IMR-90 (cell line): ENCODE measurements at places on chromosomes 3 and 15. TPM values are rescaled to one million over a fixed set of nuclear protein-coding genes. Genes with fewer than 3 reads are reported as not detected.
A peak's percentile ranks its signal among the peaks of the same experiment; 100 is the strongest.

DNA sequence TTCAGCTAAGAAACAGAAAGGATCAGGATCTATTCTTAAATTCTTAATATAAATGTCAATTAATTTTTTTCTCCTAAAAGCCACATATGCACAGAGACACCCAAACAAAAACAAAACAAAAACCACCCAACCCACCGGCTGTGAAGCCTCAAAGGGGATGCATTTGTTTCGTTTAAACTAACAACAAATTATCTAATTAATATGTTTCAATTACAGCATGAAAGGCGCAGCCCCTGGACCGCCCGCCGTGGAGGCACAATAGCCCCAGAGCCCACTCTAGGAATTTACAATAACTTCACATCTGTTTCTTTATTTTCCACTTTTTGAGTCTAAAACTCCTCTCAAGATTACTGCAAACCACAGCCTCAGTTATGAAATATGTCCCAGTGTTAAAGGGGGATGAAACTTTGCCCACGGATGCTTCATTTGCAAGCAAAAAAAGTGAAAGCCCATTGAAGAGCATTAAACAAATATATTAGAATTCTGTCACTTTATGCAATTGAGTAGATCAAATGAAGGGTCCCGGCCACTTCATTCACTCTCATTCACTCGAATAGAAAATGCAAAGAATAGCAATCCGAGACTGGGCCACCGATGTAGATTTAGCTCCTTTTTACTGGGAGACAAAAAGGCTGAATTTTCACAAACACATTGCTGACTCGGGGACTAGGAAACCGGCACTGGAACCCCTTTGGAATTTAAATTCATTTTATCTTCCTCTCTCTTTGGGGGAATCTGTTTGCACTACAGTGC, 6.0 kb downstream of the FOXB1 start:
- DNase-seq, result no peak

- DNase-seq, result no peak
These were observed 396.0 kb upstream of the C2CD4B start for GRCh38 chr15:62561059-62561519.

DNA sequence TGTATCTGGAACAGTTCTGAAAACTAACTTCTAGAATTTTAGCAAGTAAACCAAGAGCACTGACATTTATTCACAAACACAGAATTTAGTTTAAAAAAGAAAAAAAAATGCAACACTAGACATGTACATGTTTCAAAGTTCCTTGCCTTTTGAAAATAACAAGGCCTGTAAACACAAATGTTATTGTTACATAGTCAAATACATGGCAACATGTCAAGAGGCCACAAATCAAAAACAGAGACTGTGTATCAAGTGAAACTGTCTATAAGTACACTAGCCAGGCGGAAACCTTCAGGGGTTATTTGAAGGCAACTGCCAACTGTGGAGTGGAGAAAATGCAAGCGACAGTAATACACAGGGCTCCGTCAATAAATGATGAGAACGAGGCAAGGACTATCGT, 547.6 kb downstream of the FOXP1 start:
- DNase-seq, result no peak

GRCh38 chr15:66997212-66997611, 68.2 kb upstream of the SMAD3 start:
- peak; percentile 80 for DNase-seq

DNA sequence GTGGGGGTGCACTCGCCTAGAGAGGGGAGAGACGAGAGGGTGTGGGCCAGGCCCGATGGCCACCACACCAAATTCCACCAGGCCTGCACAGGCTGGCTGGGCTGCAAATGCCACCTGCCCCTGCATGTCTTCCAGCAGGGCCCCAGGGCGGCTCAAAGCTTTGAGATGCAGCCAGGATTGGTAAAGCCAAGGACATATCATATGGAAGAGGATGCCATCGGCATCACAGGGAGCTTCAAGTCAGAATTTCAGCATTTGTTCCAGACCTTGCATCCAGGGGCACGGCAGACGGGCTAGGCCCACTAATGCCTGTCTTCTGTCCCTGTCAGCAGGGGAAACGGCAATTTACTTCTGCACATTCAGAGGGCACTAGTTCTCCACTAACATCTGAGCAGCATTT, 97.8 kb downstream of the NUP210 start:
- DNase-seq, result no peak

GRCh38 chr15:83010709-83011270, 649 bp downstream of the C15orf40 start:
- DNase-seq, result peak; percentile 78

- peak; percentile 37 for DNase-seq
These were observed 2.2 kb downstream of the BTBD1 start for GRCh38 chr15:83064859-83065258.

DNA sequence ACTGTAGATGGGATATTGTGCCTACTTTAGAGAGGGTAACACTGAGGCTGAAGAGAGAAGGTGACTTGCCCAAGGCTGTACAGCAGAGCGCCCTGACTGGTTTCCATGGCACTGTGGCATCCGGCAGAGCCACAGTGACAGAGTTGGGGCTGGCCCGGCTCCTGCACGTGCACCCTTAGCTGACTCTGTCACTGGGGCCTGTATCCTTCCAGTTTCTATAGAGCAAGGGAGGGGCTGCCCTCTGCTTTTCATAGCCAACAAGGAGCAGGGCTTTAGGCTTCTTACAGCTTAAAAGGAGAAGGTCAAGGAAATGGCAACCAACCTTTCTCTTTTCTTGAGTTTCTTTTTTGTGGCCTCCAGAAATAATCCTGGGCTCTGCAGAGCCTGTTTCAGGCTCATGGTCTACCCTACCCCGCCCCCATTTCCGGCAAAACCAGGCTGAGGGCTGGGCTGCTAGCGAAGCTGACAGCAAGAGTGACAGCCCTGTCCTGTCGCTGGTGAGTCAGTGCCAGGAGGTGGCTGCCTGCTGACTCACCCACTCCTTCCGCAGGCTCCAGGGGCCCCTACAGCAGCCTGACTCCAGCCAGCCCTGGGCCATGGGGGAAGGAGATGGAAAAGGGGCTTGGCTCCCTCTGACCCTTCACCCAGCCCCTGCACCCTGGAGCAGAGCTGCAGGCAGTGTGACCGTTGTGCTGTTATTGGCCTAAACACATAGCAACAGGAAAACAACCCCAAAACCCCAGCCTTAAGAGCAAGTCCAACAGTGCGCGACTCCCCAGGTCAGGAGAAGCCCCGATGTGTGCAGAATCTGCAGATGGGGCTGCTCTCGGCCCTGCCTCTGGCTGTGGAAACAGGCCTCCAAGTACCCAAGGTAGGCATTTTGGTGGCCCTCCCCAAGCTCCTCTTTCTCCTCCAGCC, 29.8 kb downstream of the SLC6A6 start:
- peak; percentile 85 for DNase-seq

- no peak for DNase-seq
These were observed 148.6 kb downstream of the SHQ1 start for GRCh38 chr3:72699631-72700030.

- DNase-seq, result no peak
These were observed 17.7 kb downstream of the FOXB1 start for GRCh38 chr15:60021589-60022378.

DNA sequence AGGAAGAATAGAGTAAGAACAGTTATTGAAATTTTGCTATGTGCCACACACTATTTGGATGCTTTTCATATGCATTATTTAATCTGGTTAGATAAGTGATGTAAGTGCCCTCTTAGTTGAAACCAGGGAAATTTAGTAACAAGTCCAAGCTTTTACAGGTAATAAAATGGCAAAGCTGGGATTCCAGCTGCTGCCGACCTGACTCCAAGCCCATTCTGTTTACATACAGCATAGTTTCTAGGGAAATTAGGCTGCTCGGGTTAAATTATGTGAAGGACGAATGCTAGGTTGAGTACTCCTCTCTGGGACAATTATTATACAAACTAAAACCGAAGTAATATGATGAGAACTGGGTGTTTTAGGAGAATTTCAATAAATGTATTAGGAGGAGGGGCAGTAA, 38.7 kb upstream of the FAH start:
- DNase-seq, result no peak

DNA sequence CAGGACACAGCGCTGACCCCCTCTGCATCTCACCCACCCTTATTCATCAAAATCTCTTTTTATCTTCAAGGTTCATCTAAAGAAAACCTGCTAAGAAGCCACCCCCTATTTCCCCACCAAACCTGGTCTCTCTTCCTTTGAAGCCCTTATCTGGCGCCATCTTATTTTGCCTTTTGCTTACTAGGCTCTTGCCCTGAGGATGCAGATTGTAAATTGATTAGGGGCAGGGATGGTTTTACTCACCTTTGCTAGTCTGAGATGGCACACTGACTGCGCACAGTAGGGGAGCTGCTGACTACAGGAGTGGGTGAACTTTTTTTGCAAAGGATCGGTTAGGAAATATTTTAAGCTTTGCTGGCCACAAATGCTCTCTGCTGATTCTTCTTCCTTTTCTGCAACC, 78.9 kb upstream of the BHLHE40 start:
- no peak for DNase-seq

DNA sequence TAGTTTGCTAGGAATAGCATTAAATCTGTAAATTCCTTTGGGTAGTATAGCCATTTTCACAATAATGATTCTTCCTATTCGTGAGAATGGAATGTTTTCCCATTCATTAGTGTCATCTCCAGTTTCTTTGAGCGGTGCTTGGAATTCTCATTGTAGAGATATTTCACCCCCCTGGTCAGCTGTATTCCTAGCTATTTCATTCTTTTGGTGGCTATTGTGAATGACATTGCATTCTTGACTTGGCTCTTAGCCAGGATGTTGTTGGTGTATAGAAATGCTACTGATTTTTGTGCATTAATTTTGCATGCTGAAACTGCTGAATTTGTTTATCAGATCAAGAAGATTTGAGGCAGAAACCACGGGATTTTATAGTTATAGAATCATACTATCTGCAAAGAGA, 690.5 kb upstream of the ALCAM start:
- DNase-seq, result peak; percentile 1

- DNase-seq, result no peak
These were observed at the start of gene OR5K1 for GRCh38 chr3:98462901-98463300. Gene OR5K1 (plus strand): TSS chr3:98463201. CDS start chr3:98469577, 6,376 bp downstream.

GRCh38 chr3:24229468-24230221, 265.0 kb downstream of the THRB start:
- DNase-seq, result no peak

- DNase-seq, result no peak
These were observed 263.3 kb downstream of the LPP start for GRCh38 chr3:188417271-188417696.

- DNase-seq, result peak; percentile 10
These were observed 41.1 kb upstream of the SEC61A1 start for GRCh38 chr3:128011140-128011539.

GRCh38 chr15:88900982-88901418, 5.7 kb upstream of the HAPLN3 start:
- DNase-seq, result no peak

DNA sequence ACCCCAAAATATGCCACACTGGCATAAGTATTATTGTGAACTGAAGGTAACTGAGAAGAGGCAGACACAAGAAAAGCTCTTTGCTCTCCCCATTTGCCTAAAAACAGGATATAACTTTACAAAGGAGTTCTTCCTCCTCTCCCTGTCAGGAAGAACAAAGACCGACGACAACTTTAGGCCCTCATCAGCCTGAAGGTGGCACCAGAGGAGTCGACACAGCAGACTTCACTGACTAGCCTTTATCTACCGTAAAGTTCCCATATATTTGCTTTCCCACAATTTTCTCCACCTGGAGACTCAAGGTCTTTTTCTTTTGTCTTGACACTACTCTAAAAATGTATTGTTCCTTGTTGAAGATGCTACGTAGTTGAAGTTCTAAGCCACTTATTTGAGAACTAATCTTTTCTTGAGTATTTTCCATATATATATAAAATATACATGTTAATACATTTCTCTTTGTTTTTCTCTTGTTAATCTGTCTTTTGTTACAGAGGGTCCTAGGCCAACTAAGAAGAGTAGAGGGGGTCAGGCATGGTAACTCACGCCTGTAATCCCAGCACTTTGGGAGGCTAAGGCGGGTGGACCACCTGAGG, 16.2 kb upstream of the XIRP1 start:
- DNase-seq, result peak; percentile 56

DNA sequence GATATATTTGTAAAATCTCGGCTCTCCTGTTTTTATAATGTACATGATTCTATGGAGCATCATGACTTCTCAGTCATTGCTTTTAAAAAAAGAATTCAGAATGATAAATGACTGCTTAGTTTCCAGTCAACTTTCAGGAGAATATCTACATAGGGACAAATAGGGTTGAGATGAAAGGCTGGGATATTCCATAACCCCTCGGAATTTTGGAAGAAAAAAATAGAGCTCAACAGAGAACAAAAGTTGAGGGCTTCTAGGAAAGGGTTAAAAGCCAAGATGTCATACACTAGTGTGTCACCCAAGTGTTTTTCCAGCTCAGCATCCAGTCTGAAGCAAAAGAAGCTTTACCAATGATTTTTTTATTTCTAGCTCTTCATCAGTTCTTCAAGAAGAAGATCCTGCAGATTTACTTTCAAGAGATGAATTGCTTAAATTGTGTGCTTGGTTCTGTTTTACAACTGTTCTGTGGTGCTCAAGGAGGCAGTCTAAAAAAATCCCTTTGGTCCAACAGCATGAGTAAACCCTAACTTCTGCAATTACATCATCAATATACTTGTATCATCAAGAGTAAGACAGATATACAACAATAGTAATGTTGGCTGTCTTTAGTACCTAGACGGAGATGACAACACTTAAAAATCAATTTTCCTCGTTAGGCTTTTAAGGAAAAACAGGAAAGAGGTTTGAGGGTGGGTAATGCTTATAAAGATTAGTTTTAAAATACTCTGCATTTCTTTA, 979 bp downstream of the UNC13C start:
- DNase-seq, result no peak

Gene CFAP100
- total RNA-seq, result not detected in 2 replicates

Gene HTR3E
- total RNA-seq, result not detected in 2 replicates

Gene LRIG1
- total RNA-seq, result 69.2 and 87.8 TPM in 2 replicates

Gene TMCO5A
- not detected in 2 replicates for total RNA-seq

Gene SAMMSON
- total RNA-seq, result not detected in 2 replicates

Gene OR5H15
- total RNA-seq, result not detected in 2 replicates
